ENCODE measurements at places on chromosomes 2 and 18.

DNA sequence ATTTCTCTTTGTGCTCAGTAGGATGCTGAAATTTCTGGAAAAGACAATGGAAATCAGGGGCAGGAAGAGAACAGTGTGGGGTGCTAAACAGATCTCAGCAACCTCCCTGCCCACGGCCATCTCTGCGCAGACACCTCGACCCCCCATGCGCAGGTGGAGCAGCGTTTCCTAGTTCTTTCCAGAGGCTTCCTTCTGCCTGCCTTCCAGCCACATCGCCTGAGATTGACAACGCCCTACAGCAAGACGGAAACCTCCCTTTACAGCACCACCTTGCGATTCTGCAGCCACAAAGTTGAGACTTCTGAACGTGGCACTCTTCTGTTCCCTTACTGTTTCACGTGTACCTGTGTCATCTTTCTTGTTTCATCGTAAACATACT lies 31.4 kb upstream of the CASP8 start:
- DNase-seq = no peak

DNA sequence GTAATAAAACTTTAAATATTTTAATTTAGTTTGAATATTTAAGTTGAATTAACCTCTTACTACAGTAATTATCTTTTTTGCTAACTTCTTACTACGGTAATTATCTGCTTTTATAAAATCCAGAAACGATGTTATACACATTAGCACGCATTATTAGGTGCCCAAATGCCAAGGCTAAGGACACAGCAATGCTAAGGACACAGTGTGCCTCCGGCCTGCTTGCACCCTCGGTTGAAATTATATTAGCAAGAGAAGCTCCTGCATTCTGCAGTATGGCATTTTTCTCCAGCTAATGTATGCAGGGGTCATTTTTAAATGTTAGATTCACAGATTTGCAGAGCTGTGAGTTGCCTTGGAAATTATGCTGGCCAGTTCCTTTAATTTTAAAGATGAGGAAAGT lies 220.0 kb downstream of the NEDD4L start:
- DNase-seq = no peak

DNA sequence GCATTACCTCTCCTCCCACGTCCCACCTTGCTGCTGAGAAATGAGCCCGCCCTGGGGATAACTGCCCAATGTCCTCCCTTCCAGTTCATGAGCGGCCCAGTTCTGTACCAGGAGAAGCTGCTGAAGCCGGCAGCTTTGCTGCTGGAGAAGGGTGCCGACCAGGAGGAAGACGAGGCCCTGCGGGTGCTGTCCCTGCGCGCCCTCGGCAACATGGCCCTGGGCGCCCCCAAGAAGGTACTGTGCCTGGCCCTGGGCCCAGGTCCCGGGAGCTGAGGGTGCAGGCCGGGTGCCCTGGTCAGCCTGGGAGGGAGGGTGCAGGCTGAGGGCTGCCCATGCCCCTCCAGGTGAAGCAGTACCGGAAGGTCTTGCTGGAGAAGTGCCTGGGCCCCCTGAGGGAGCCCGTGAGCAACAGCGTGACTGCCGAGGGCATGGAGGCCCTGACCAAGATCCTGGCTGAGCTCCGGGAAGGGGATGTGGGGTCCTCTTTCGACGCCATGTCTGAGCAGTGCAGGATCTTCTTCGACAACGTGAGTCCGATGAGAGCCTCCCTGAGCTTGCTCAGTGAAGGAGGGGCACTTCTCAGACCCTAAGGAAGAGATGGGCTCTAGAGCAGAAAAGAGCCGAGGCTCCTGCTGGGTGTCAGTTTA lies 25.7 kb downstream of the HJURP start:
- no peak for DNase-seq

DNA sequence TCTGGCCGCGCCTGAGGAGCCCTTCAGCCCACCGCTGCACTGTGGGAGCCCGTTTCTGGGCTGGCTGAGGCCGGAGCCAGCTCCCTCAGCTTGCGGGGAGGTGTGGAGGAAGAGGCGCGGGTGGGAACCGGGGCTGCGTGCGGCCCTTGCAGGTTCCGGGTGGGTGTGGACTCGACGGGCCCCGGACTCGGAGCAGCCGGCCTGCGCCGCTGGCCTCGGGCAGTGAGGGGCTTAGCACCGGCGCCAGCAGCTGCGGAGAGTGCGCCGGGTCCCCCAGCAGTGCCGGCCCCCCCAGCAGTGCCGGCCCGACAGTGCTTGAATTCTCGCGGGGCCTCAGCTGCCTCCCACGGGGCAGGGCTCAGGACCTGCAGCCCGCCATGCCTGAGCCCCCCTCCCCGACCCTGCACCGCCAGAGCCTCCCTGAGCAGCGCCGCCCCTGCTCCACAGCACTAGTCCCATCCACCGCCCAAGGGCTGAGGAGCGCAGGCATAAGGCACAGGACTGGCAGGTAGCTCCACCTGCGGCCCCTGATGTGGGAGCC lies 534.2 kb downstream of the ZNF804A start:
- DNase-seq = no peak

- peak; percentile 53 for DNase-seq
These were observed 5.7 kb downstream of the ELAC1 start for GRCh38 chr18:50973367-50974126.

DNA sequence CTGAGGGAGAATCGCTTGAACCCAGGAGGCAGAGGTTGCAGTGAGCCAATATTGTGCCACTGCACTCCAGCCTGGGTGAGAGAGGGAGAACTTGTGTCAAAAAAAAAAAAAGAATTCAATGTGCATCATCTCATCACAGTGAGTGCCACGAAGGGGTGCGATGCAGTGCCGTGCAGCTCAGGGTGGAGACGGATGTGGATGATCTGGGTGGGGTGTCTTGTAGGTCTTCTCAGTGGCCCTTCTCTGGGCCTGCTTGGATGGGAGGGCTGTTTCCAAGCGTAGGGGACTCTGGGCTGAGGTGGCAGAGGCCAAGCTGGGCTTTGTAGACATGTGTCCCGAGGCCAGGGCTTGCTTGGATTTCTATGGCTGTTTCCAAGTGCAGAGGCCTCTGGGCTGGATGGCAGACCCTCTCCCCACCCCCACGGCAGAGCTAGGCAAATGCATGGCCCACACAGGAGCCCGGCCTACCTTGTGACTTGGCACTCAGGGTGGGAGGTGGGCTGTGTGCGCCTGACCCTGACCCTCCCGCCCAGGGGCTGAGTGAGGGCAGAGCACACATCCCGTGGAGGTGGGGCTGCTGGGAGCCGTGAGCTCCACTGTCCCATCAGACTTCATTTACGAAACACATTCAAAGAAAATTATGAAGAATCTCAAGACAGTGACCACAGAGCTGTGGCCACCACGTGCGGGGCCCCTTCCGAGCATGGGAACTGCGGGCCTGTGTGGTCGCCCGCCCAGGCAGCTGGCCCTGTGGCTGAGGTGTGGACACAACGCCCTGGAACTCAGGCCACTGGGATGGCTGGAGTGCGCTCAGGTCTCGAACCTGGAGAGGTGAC lies 76.4 kb downstream of the ASB1 start:
- DNase-seq = no peak

GRCh38 chr2:197947219-197947757 lies 142.9 kb downstream of the PLCL1 start:
- no peak for DNase-seq

GRCh38 chr2:28287256-28287915 lies 105.3 kb upstream of the FOSL2 start:
- DNase-seq = no peak

- DNase-seq = no peak
These were observed 658.7 kb upstream of the LINC00305 start for GRCh38 chr18:64807560-64807959.

DNA sequence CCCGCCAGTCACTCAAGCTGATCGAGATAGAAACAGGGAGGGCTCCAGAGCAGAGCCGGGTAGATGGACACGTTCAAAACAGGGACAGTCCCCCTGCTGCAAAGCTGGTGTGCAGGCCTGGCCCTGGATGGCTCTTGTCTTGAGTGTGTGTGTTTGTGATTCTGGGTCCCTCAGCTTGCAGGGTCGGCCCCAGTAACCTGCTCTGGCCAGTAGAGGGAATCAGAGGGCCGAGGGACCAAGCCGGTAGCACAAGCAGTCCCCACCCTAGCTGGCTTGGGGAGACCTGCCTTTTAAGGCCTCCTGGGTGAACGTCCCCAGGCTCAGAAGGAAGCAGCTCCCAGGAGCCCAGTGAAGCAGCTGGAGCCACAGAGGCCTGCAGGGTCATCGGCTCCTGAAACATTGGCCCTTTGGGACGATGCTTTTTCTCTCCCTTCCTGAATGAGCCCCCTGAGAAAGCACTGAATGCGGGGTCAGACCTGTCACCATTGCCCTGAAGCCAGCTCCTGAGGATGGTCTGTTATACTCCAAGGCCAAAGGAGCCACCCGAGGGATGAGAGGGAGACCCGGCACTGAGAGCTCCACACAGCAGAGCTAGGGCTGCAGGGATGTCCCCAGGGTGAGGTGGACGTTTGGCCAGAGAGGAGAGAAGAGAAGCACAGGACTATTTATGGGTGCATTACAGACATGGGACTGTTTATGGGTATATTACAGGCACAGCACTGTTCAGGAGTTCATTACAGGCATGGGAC lies 15.4 kb upstream of the MLPH start:
- peak; percentile 60 for DNase-seq

All from activated CD4-positive, alpha-beta T cell treated with anti-CD3 and anti-CD28 coated beads, Interleukin-2, Interleukin-6, amounts not matched to agents 100 ng/mL and 50 ng/mL, durations not matched to agents 16 hours and 8 hours (primary cell).